ENCODE measurements at places on chromosomes 16 and 17.

- DNase-seq, result no peak
Measured at GRCh38 chr17:75774991-75775668, 9.5 kb upstream of the UNK start.

- no peak for DNase-seq
Measured at GRCh38 chr16:7317982-7318381, 14.7 kb upstream of the RBFOX1 start.

GRCh38 chr16:50774960-50775359, 33.1 kb downstream of the CYLD start:
- DNase-seq, result no peak

- peak; percentile 82 for DNase-seq
Measured at GRCh38 chr17:4903051-4903818, at the start of gene CHRNE. TSS of gene CHRNE (minus strand) at chr17:4903098. CDS start at chr17:4903063, 35 bp downstream.

DNA sequence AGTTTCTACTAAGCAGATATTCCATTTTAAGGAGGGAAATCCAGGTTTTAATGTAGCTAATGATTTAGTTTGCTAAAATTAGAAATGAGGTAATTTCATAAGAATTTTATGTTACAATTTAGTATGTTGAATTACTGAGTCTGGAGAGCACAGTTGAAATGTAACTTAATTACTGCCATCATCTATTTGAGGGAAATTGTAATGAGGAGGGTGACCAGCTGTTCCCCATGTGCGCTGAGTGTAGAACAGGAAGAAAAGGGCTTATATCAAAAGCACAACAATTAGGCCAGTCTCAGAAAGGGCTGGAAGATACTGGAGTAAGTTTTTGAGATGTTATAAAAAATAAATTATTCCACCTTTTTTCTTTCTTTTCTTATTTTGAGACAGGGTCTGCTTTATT, 735.1 kb upstream of the GOT2 start:
- no peak for DNase-seq

DNA sequence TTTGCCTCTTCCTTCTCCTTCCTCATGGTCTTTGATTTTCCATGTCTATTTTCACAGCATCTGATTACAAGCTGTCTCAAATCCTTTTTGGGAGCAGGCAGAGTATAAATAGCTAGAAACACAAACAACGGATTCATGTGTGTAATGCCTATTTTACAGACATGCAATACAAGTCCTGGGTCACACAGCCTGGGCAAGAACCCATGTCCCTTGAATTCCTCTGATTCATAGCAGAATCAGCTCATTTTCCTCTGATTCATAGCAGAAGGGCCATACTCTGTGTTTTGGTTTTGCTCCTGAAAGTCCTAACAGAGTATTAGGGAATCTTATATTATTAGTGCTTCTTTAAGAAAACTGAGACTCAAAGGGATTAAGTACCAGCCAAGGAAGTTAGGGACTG, 71.3 kb downstream of the IRX5 start:
- no peak for DNase-seq

DNA sequence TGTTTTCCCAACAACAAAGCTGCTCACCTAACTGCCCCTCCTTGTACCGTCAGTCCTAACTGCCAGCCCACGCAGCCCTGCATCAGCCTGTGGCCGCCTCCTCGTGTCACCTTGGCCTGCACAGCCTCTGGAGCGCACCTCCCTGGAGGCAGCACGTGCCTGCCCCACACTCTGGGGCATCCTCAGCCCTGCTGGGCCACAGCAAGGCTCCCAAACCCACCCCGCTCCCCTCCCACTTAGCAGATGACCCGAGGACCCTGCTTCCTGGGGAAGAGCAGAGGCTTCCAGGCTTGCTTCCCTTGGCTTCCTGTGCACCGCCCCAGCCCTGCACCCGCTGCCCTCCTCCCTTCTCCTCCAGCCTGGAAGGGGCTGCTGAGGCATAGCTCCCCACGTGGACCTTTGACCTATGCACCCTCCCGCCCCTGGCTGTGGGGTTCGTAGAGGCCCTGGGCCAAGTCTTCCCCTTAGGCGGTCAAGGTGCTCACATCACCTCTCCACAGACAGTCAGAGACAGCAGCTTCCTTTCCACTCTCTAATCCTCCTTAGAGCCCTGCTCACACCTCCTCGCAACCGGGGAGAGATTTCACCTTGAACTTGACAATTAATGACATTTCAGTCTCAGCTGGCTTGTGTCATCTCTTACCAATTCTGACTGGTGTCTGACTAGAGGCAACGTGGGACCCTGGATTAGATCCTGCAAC, 115.0 kb downstream of the MGAT5B start:
- no peak for DNase-seq

GRCh38 chr17:64277831-64278562, 14.9 kb upstream of the TEX2 start:
- DNase-seq, result no peak

- no peak for DNase-seq
Measured at GRCh38 chr17:78197147-78197832, 10.1 kb downstream of the AFMID start.

DNA sequence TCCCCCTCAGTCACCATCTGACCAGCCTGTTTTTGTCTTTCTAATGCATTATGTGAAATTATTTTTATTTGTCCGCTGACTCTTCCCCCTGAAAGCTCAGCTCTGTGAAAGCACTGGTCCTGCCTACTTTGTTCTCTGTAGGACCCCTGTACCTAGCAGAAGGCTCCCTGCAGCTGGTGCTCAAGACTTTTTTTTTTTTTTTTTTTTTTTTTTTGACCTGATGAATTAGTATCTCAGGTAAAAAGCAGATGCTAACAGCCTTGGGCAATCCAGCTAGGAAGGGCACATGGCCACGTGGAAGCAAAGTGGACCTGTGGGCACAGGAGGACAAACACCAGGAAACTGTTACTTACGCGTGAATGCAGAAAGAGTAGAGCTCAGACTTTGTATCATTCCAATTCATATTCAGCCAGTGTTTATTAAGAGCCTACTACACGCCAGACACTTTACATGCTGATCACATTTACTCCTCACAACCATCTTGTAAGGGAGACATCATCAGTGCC, 629 bp upstream of the UNC119 start:
- no peak for DNase-seq

GRCh38 chr17:68993112-68993511, 37.9 kb upstream of the ABCA8 start:
- DNase-seq, result no peak

DNA sequence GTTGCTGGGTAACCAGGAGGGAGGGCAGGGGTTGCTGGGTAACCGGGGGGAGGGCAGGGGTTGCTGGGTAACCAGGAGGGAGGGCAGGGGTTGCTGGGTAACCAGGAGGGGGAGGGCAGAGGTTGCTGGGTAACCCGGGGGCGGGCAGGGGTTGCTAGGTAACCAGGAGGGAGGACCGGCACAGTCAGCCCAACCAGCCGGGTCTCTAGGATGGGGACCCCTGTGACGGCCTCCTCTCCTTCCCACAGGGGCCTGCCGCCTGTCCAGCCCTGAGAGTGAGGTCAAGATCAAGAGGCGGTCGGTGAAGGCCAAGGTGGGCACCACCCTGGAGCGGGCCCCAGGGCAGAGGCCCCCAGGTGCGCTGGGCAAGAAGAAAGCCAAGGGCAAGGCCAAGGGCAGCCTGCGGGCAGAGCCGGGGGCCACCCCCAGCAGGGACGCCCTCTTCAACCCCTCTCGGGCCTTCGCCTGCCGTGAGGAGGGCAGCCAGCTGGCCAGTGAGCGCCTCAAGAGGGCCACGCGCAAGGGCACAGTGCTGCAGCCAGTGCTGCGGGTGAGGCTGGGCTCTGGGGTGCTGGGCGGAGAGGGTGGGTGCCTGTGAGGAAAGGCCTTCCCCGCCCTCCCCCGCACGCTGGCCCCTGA, 54.6 kb downstream of the ACTG1 start:
- DNase-seq, result no peak

GRCh38 chr17:43791589-43791988, 11.4 kb downstream of the CFAP97D1 start:
- DNase-seq, result no peak

DNA sequence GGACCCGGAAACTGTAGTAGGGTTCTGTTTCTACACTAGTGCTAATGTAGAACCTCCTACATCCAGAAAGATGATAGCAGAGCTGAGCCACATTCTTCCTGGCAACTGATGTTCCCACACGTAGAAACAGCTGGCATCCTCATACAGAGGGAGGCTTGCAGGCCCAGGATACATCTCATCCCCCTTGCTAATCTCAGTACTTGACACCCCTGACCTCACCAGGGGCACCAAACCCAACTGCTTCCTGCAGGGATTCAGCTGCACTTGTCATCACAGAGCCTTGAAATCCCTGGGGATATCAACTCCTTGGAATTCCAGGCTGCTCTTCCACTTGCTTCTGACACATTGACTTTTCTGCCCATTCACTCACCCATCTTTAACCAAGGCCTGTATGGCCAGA, 75.2 kb upstream of the HSBP1 start:
- no peak for DNase-seq

- no peak for DNase-seq
Measured at GRCh38 chr17:80652756-80653330, 108.2 kb downstream of the RPTOR start.

- no peak for DNase-seq
Measured at GRCh38 chr17:49969134-49969759, at the start of gene DLX4. TSS of gene DLX4 (plus strand) at chr17:49969190. CDS start at chr17:49969469, 279 bp downstream.

DNA sequence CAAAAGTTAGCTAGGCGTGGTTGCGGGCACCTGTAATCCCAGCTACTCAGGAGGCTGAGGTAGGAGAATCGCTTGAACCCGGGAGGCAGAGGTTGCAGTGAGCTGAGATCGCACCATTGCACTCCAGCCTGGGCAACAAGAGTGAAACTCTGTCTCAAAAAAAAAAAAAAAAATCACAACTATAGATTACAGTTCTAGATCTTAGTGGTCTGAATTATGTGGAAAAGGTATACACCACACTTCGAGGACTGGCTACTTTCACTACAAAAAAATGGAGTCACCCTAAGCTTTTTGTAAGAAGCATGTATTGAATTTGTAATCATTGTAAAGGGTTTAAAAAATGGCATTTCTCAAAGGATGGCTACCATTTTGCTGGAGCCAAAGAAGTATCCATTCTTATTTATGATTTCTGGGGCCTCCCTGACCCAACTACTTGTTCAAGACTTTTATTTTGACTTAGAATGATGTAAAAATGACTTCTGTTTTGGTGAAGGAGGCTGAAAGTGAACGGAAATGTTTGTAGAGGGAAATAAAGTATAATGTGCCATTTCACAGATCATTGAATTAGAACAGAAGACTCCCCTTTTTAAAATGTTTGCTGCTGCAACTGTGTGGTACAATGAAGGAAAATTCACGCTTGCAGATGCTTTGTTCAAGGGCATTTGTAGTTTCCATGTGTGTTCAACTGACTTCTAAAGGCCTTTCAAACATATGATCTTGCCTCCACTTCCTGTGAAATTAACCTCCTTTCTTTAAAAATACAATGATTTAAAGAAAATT, 37.1 kb upstream of the NOL11 start:
- no peak for DNase-seq

GRCh38 chr17:8946476-8946875, 19.0 kb downstream of the PIK3R5 start:
- DNase-seq, result no peak

- no peak for DNase-seq
Measured at GRCh38 chr17:34613064-34614019, 34.0 kb downstream of the TMEM132E start.

GRCh38 chr17:9056566-9056965, 35.3 kb downstream of the NTN1 start:
- no peak for DNase-seq

- DNase-seq, result peak; percentile 54
Measured at GRCh38 chr16:50684823-50685461, 3.8 kb upstream of the SNX20 start.

DNA sequence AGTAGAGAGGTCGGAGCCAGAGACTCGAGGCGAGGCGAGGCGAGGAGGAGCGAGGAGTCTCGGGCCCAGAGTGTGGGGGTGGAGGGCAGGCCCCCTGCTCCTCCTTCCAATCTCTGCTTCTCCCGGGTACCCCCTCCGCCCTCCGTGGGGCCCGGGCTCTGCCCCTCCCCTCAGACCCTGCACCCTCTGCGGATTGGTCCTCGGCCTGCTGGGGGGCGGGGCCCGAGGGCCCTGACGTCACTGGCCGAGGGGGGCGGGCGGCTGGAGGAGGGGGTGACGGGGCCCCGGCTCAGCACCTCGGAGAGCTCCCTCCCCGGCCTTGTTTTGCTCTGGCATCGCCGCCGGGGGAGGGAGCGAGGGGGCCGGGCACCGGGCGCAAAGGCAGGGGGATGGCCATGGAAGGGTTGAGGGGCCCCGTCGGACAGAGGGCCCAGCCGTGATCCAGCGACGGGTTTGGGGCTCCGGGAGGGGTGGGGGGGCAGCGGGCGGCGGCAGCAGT, at the start of gene RUNDC3A:
TSS of gene RUNDC3A (plus strand) at position 282 of the 499 bp plus-strand sequence. CDS start 232 bp downstream, outside the sequence.
- peak; percentile 84 for DNase-seq

GRCh38 chr17:68807998-68808772, 147.0 kb downstream of the ABCA8 start:
- no peak for DNase-seq

- no peak for DNase-seq
Measured at GRCh38 chr16:66717112-66717675, 20.7 kb upstream of the CMTM4 start.

GRCh38 chr16:3949287-3949686, 68.8 kb upstream of the CREBBP start:
- DNase-seq, result no peak

- DNase-seq, result peak; percentile 84
Measured at GRCh38 chr17:46212634-46213435, 19.6 kb upstream of the KANSL1 start.

DNA sequence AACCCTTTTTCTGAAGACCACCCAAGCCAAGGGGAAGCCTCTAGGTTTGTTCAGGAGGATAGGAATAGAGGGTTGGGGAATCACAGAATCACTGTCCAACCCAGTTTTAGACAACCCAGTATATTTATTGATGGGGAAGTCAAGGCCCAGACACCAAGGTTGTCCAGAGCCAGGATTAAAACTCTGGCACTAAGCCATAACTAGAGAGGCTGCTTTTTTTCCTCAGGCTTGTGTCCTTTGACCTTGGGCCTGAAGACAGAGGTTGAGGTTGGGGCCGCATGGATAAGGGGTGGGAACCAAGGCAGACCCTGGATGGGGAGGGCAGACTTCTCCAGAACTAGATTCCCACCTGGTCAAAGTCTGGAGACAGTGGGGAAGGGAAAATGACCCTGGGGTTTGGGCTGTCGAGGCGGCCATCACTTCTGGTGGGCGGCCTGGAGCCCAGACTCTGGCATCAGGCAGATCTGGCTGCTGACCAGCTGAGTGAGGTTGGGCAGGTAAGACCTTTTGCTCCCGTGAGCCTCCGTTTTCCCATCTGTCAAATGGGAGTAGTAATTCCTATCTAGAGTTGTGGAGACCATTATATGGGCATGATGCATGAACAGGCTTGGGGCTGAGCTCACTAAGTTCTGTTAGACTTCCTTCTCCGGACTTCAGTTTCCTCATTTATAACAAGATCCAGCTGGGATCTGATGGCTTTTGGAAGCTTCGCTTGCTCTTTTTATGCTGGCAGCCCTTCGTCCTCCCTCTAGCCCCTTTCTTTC, 17.9 kb downstream of the IGFBP4 start:
- no peak for DNase-seq

- DNase-seq, result no peak
Measured at GRCh38 chr16:24834459-24835335, 11.1 kb upstream of the SLC5A11 start.

- no peak for DNase-seq
Measured at GRCh38 chr17:83155128-83156121, 76.0 kb downstream of the METRNL start.

- no peak for DNase-seq
Measured at GRCh38 chr17:59416184-59416583, 84.7 kb downstream of the YPEL2 start.
